Metanephros (tissue), 2 donors: ENCODE measurements at places on chromosomes 5 and 9. TPM values are rescaled to one million over a fixed set of nuclear protein-coding genes. Genes with fewer than 3 reads are reported as not detected.

Gene TLX3
- total RNA-seq, result not detected

Gene ARHGEF37
- total RNA-seq, result 6.9 TPM

Gene LCN2
- 7.1 TPM for total RNA-seq

Gene PPP1R2B
- total RNA-seq, result not detected

Gene STXBP1
- 19.2 TPM for total RNA-seq

Gene PTGR1
- total RNA-seq, result 152 TPM

Gene OR1J1
- total RNA-seq, result not detected

Gene SPAAR
- total RNA-seq, result 1.8 TPM

Gene ACOT12
- total RNA-seq, result 1.3 TPM

Gene ANKRD20A1
- 0.88 TPM for total RNA-seq

Gene GPR151
- not detected for total RNA-seq

Gene DAB2IP
- total RNA-seq, result 39.9 TPM

Gene EPB41L4B
- 10.5 TPM for total RNA-seq

Gene ENTPD2
- total RNA-seq, result 3.6 TPM

Gene SHLD3
- 3.6 TPM for total RNA-seq

Gene BAAT
- 0.06 TPM for total RNA-seq

Gene COL5A1
- 192 TPM for total RNA-seq

Gene GPX3
- total RNA-seq, result 415 TPM

Gene SHC3
- total RNA-seq, result 5.8 TPM

Gene PTGS1
- total RNA-seq, result 9.6 TPM

Gene PCDHA10
- total RNA-seq, result 1.2 TPM

Gene SV2C
- total RNA-seq, result 0.18 TPM

Gene OGN
- 46.5 TPM for total RNA-seq

Gene MAP1B
- 26.7 TPM for total RNA-seq

Gene SELENOP
- 366 TPM for total RNA-seq

Gene PAEP
- not detected for total RNA-seq

Gene SPATA31C1
- total RNA-seq, result 0.18 TPM

Gene SAXO1
- 0.93 TPM for total RNA-seq

Gene GPR21
- total RNA-seq, result 7.9 TPM

Gene ADAMTS12
- 26.5 TPM for total RNA-seq

Gene NR2F1
- total RNA-seq, result 292 TPM

Gene SPARC
- 1,386 TPM for total RNA-seq

Gene LAMC3
- 47.9 TPM for total RNA-seq

Gene LRRC19
- 12.1 TPM for total RNA-seq

Gene PCDHB10
- 6.2 TPM for total RNA-seq

Gene C1QTNF2
- 4.6 TPM for total RNA-seq

Gene PKD2L2
- total RNA-seq, result 0.53 TPM

Gene LCN9
- total RNA-seq, result not detected

Gene C9
- not detected for total RNA-seq

Gene TMEFF1
- total RNA-seq, result 9.9 TPM

Gene ZNF474
- 0.18 TPM for total RNA-seq
